ENCODE measurements at places on chromosomes 16 and 17. TPM values are rescaled to one million over a fixed set of nuclear protein-coding genes. Genes with fewer than 3 reads are reported as not detected.

KRT36 gene
- not detected for total RNA-seq

DNA sequence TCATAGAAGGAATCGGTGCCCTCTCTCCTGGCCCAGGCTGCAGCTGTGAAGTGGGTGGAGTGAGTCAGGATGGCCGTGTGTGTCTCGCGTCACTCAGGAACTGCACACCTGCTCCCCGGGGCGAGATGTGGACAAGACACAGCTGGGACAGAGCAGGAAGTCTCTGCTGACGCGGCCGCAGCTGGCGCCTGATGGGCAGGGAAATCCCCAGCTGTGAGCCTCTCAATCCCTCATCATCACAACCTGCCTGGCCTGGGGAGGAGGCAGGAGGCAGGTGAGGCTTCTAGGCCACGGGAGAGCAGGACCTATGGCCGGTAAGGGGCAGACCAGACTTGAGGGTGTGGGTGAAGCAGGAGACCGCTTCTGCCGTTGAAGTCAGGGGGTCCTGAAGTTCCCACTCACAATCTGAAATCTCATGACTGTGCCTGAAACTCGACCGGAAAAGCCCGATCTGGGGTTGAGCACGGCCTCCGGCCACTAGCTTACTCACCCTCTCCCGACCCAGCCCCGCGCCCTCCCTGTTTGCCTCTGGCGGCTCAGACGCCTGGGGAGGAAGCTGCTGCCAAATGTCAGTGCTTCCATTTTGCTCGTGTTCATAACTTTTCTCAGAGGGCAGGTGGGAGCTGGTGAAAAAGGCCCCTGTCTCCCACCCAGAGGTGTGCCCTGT, 1.1 kb upstream of the TRPV3 start:
- DNase-seq, result peak; percentile 83

CLEC18C gene
- total RNA-seq, result not detected

DNA sequence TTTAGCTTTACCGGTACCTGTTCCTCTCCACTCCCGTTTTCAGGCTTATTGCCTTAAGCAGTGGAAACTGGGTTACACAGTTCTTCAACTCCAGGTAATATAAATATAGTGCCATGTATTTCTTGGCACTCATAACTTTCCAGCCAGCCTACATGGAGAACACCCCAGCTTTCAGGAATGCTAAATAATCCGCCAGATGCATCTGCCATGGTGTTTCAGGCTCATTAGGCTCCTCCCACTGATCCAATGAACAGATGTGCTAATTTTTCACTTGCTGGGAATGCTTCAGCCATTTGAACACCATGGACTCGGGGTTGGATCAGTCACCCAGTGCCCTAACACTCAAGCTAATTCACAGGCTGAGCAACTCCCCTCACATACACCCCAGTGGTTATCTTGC, 4.6 kb downstream of the ANKFN1 start:
- DNase-seq, result no peak

- no peak for DNase-seq
Observed at GRCh38 chr16:28499854-28500253, 5.4 kb downstream of the APOBR start.

DNA sequence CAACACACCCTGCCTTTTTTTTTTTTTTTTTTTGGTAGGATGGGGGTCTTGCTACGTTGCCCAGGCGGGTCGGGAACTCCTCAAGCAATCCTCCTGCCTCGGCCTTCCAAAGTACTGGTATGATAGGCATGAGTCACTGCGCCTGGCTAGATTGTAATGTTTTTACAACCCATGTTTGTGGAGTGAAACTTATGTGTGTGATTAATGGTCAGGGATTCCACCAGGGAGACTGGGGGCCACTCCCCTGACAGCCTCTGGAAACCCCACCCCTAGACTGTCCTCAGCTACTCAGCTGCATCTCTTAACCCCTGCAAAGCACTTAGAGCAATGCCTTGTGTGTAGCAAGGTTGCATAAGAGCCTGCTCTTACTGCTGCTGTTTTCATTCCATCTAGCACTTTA, 220.5 kb downstream of the PARN start:
- peak; percentile 88 for DNase-seq
